ENCODE measurements at places on chromosomes 1 and 21.

DNA sequence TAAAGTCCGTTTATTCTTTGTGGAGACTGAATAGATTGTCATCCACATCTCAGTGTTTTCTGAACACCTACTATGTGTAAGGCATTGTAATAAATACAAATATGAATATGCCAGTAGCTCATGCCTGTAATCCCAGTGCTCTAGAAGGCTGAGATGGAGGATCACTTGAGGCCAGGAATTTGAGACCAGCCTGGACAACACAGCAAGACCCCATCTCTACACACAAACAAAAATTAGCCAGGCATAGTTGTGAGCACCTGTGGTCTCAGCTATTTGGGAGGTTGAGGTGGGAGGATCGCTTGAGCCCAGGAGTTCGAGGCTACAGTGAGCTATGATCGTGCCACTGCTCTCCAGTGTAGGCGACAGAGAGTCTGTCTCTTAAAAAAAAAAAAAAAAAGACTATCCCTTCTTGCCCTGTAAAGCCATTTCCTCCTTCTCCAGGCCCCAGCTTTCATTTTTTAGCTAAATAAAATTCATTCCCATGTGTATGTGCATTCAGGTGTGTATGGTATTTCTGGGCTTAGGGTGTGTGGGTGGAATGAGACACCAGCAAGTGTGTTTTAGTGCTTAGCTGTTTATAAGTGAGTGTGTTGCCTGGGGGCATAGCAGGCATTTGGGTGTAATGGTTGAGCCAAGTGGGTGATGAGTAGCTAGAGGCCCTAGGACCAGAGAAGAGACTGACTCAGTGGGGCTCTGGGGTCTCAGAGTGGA lies 7.8 kb downstream of the CELSR2 start:
- DNase-seq, result no peak

- DNase-seq, result no peak
These were observed 2.4 kb downstream of the IGSF21 start for GRCh38 chr1:18109756-18110597.

DNA sequence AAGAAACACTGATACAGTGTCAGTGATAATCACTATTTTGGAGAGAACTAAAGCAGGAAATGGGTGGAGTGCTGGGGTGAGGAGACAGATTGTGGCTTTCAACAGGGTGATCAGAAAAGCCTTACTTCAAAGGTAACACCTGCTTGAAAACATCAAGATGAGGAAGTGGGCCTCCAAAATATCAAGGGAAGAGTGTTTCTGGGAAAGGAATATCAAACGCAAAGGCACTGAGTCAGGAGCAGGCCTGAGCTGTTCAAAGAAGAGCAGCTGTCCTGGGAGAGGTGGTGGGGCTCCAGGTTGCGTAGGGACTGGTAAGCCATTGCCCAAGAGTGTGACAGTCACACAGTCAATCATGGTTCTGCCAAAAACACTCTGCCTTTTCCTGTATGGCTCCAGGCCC lies 47.1 kb upstream of the ATP1A1 start:
- DNase-seq, result no peak

- no peak for DNase-seq
These were observed 176.3 kb downstream of the PTPRU start for GRCh38 chr1:29412591-29412990.

DNA sequence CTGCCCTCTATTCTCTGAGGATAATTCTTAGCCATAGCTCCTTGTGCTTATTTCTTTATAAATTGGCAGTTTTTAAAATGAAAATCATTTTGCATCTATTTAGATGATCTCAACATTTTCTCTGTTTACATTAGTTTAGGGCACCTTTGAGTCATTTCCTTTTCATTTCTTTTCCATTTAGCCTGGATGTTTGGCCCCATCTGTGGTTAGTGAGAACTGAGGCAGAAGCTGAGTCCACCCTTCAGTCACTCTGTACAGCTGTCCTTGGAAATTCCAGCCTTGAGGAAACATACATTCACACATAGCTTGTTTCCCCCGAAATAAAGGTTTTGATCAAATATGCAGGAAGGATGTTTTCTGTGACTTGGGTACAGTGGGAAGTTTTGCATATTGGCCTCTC lies 123.7 kb downstream of the NTNG1 start:
- DNase-seq, result no peak

DNA sequence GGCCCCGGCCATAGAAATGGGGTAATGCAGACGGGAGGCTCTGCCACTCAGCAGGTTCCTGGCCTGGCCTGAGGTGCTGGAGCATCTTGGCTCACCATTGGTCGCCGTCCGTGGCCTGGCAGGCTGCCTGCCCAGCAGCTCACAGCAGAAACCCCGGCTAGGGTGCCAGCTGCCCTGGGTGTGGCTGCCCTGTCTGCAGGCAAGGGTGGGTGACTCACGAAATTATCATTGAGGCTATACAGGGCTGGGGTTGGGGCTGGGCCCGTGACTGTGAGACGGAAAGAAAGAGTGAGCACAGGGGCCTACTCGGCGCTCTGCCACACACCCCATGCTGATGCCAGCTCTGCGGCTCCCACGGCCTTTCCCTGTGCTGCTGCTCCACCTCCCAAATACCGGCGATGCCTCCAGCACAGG lies 8.0 kb upstream of the PKP1 start:
- DNase-seq, result no peak

DNA sequence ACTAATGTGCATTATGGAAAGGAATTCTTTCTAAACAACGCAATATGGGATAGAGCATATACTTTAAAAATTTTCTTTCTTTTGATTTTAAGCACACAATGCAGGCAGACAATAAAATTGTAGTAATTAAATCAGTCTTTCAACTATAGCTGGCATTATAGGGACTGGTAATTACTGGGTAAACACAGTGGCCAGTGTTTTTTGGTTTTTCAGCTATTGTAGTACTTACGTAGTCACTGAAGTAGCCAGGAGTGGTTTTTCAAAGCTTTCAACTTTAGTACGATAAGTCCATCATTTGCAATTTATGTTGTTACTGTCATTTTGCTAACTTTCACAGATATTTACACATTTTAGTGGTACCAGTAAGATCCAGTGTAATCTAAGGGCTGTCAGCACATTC lies 50.6 kb downstream of the RAB3GAP2 start:
- no peak for DNase-seq

GRCh38 chr1:153509036-153509435 lies 26.8 kb downstream of the S100A6 start:
- no peak for DNase-seq

DNA sequence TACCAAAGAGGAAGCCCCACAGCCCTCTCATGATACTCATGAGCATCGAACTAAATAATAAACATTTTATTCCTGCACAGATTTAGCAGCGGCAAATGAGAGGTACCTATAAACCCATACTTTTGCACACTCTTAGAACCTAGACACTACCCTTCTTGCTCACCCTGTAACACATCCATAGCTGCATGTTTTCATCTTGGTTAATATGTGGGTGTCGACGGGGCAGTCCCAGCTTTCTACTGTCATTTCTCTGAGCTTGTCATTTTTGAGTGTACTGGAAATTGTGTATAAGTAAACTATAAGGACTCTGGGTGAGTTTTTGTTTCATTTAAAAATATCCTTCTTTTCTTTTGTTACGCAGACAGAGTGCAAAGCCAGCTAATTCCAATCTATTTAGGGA lies 25.5 kb downstream of the OVGP1 start:
- no peak for DNase-seq
